ENCODE measurements at places on chromosomes 4 and X.
A peak's percentile ranks its signal among the peaks of the same experiment; 100 is the strongest.

DNA sequence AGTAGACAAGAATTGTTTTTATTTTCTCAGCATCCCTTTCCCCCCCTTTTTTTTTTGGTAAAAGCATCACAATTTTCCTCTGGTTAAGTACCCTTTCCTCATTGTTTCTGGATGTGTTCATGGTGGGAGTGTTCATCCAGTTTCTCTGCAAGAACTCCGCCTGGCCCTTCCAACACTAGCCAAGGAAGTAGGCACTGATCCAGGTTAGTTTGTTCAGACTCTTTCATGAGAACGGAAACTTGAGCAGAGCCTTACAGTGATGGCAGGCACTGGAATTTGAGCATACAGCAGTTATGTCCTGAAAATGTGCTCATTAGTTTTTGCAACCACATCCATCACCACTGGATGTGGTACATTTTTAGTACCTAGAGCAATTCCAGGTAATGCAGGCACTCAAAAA is 336.1 kb upstream of the BOD1L1 start:
- DNase-seq, result no peak

DNA sequence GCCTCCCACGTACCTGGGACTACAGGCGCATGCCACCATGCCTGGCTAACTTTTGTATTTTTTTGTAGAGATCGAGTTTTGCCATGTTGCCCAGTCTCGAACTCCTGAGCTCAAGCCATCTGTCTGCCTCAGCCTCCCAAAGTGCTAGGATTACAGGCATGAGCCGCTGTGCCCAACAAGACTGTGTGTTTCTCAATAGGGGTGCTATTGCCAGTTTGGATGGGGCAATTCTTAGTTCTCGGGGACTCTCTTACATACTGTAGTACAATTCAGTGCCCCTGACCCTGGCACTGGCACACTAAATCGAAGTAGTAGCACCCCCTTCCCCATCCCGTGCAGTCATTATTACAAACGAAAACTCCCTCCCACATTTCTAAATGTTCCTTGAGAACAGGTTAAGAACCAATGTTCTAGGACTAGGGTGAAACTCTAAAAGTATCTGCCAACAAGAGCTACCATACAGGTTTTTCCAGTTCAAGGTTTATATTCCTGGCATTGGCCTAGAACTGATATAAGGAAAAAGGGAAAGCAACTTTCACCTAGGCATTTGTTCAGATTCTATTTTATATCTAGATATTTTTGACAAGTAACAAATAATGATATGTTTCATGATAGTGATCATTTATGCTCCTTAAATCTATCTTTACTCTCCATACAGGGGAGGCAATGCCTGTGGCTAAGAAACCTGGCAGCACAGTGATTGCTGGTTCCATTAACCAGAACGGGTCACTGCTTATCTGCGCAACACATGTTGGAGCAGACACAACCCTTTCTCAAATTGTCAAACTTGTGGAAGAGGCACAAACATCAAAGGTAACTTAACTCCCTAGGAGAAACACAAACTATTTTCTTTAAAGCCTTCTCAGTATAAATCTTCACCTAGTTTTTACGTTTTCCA is 50.4 kb upstream of the PGAM4 start:
- no peak for DNase-seq

DNA sequence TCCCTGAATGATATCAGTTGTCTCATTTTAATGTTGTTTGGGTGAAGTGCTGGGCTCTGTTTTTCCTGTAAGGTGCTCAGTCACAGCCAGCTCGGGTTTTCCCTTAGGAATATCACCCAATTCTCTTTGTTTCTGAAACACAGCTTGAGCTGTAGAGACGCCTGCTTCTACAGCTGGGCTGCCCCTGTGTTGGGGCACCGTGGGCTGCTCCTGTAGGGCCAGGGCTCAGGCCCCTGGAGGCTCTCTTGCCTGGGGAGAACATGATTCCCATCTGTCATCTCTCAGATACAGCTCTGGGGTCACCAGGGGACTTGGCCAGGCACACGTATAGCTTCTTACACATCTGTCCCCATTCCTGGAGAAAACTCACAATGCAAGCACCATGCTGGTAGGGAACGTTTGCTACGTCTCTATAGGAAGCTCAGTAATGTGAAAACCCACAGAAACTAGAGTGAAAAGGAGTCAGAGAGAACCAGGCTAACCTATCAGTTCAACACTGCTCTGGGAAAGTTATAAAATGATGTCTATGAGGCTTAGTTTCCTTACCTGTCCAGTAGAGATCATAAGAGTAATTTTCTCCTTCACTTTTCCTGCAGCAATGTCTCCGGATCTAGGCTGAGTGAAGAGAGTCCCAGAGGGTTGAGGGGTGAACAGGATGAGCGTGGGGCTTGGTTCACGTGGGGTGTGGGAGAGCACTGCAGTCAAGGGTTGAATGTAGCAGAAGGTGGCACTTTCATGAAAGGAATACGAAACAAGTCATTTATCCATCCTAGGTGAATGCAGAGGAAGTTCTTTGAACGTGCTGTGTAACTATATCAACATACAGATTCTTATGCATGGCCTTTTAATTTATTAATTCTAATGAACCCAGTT is 14.5 kb downstream of the FHDC1 start:
- DNase-seq, result no peak

- DNase-seq, result no peak
Observed at GRCh38 chr4:121943941-121944340, 7.9 kb downstream of the TRPC3 start.

DNA sequence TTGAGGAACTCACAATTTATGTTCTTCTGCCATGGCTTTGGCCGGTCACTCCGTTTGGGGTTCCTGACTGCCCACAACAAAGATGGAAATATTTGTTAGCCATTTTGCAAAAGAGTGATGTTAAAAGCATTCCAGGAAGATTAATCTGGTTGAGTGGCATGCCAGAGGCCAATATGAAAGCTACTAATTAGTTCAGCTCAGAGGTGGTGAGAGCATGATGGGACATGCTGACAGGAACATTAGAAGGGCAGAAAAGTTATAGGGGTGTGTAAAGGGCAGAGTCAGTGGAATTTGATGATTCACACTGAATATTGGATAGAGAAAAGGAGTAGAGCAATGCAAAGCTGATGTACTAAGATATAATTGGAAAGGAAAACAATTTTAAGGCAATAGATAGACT is 94.4 kb downstream of the TLL1 start:
- no peak for DNase-seq

DNA sequence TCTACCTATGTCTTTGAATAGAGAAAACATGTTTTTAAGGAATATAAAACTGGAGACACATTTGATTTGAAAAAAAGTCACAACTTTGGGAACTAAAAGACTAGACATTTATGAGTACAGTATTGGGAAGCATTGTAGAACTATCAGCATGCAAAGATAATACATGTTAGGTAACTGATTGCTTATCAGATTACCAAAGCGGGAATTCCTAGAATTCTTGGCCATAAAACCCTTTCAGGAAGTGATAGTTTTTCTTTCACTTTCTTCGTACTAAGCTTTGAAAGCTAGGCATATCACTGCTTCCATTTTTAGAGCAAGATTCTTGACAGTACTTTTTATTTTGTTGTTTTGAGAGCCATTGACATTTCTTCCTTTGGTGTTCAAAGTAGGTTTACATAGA is 646.6 kb upstream of the PITX2 start:
- no peak for DNase-seq

GRCh38 chr4:107349266-107349665 is 313.2 kb upstream of the DKK2 start:
- no peak for DNase-seq

- DNase-seq, result peak; percentile 32
Observed at GRCh38 chr4:157048248-157048647, 27.7 kb upstream of the GLRB start.

GRCh38 chr4:125004676-125005075 is 292.1 kb upstream of the ANKRD50 start:
- DNase-seq, result no peak

- no peak for DNase-seq
Observed at GRCh38 chr4:20326977-20327376, 75.3 kb downstream of the SLIT2 start.

DNA sequence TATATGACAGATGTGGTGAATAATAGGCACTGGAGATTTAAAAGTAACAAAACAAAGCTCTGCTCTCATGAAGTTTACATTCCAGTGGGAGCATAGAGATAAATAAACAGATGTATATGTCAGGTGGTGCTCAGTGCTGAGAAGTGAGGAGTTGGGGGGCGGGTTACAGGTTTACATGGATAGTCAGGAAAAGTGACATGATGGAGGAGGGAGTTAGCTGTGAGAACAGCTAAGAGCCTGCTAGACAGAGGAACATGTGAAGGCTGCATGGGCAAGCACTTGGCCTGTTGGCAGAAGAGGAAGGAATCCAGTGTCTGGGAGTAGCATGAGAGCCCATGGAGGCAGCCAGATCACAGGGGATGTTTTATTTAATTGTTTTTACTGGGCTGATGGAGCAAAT is 10.2 kb upstream of the TMEM156 start:
- DNase-seq, result no peak
